ENCODE measurements at places on chromosomes 16 and 17.

GRCh38 chr16:7334801-7335560, 2.3 kb downstream of the RBFOX1 start:
- no peak for DNase-seq

DNA sequence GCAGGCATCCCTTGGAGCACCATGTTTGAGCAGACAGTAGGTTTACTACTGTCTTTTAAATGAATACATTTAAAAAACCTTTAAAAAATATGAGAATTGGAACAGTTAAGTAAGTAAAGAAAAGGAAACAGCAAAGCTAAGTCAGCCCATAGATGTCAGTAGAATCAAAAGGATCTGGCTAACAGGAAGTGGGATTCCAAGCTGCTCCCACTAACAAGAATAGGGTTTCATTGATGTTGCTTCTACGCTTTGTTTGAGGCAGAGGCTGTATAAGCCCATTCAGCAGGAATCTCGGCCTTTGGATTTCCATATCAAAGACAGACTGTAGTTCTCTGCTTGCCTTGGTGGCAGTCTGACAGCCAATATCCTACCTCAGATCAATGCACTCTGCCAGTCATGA, 122.9 kb upstream of the ELAC2 start:
- peak; percentile 67 for DNase-seq

GRCh38 chr17:40963838-40964237, 2.9 kb downstream of the KRT39 start:
- DNase-seq = no peak

GRCh38 chr16:68492543-68493411, 44.5 kb upstream of the SMPD3 start:
- no peak for DNase-seq

GRCh38 chr16:73840728-73841127, 455.9 kb upstream of the PSMD7 start:
- DNase-seq = no peak

DNA sequence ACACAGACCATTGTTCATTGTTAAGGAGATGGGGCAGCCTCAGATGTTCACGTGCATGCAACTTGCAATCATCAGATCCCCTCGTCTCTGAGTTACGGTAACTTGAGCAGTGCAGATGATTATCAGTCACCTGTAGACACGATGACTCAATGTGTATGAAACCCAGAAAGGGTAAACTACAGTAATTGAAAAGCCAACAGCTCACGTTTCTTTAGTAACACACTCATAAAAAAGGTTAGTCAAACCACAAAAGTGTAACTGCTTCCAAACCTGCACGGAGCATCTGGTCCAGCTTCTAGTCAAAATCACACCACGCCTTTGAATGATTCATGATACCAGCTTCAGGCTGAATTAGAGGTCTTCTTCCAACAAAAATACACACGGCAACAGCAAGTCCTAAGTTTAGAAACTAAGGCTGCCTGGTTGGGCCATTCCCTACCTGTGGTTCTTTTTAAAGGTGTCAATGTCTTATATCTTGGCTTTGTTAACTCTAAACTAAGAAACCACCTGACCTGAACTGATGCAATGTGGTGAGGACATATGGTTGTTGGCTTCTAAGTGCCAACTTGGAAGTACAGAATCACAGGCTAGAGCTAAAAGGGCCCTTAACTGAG, 32.3 kb downstream of the GRB7 start:
- peak; percentile 33 for DNase-seq

DNA sequence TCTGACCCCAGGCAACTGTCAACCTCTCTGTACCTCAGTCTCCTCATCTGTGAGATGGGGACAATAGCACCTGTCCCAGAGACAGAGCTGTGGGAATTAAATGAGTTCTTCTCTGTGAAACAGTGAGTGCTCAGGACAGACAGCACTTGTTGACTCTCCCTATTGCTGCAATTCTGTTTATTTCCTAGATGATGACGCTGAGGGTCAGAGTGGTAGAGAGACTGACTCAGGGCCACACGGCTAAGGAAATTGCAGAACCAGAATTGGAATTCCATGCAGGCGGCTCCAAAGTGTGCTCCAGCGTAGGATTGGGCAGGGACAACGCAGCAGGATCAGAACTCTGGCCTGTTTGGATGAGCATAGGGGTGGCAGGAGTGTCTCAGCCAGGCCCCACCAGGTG, 302.2 kb downstream of the C16orf95 start:
- no peak for DNase-seq

GRCh38 chr17:76137001-76137350, 4.1 kb downstream of the FOXJ1 start:
- no peak for DNase-seq

GRCh38 chr17:65182233-65182632, 45.1 kb downstream of the RGS9 start:
- no peak for DNase-seq

- DNase-seq = no peak
Observed at GRCh38 chr16:51159865-51160264, 8.8 kb upstream of the SALL1 start.

DNA sequence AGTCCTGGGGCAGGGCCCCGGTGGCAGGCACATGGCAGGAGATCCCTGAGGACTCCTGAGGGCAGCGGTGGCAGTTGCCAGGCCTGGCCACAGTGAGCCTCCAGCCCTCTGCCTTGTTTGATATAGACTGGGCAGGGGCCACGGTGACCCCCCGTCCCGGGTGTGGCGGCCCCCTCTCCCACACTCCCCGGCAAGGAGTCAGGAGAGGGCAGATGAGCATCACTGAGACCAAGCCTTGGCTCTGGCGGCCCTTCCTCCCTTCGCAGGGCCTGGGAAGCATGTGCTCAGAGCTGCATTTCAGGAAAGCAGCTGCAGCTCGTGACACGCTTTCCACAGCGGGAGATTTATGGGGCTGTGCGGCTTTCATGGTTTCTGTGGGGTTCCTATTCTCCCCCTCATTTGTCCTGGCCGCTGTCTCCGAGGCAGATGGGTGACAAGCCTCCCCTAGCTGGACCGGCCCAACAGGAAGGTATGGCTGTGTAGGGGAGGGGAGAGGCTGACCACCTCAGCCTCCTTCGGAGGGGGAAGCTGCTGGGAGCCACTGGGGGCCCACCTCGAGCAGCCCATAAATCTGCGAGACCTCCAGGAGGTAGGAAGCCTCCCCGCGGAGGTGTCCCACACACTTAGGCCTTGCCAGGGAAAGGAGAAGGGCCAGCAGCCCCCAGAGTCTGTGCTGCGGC, 211.4 kb downstream of the NTN1 start:
- DNase-seq = peak; percentile 88

- no peak for DNase-seq
Observed at GRCh38 chr17:76683011-76683755, 27.6 kb downstream of the MXRA7 start.

DNA sequence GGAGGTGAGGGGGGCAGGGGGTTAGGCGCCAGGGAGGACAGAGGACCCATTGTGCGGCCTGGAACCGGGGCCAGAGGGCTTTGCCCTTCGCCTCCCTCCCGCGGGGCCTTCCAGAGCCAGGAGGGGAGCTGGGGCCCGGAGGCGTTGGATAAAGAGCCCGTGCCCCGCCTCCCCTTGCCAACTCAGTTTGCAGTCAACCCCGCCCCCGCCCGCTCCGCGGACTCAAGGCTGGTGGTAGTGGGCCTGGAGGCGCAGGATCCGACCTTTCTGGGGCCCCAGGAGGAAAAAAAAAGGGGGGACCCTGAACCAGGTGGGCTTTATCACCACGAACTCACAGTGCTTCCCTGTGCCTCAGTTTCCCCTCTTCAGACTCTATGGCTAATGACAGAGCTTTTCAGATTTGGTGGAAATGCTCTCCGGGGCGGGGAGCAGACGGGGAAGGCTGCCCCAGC, 2.0 kb upstream of the SPHK1 start:
- peak; percentile 72 for DNase-seq

DNA sequence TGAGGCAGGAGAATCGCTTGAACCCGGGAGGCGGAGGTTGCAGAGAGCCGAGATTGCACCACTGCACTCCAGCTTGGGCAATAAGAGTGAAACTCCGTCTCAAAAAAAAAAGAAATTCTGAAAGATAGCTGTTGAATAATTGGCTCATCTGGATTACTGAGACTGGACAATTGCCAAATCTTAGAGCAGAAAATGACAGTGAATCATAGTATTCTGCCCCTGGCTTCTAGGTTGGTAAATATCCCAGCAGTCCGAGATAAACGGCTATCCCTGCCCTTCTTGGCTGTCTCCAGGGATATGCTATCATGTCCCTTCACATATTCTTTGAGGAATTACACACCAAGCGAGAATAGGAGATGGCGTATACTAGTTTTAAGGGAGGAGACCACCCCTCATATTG, 35.5 kb upstream of the METTL16 start:
- no peak for DNase-seq

GRCh38 chr16:85253084-85253941, 141.0 kb upstream of the CIBAR2 start:
- peak; percentile 24 for DNase-seq

DNA sequence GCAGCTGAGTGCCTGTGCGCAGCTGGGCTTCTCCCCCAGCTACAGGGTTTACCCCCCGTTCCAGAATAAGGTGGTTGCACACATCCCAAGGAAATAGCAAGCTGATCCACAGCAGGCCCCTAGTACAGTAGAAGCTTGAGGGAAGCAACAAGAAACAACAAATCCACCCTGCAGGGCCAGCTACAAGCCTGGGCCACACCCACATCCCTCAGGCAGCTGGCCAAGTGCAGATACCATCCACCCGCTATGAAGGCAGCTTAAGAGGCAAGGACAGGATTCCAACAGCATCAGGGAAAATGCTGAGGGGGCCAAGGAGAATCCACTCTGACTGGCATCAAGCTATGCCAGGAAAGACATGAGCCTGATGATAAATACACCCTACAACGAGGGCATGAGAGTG, 66.9 kb upstream of the RCVRN start:
- peak; percentile 68 for DNase-seq

DNA sequence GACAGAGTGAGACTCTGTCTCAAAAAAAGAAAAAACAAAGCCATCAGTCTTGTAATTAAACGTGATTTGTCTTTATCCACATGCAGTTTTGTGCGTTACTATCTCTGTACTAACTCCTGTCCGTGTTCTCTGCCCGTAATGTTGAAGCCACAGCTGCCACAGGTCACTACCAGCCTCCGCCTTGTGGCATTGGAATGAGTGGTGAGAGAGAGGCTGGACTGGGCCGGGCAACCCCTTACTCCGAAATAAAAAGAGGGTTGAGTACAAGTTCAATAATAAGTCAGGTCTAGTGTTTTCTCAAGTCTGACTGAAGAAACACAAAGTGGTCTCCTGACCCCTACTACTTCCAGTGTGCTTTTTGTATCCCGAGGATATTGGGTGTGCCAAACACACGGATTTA, 5.4 kb downstream of the DNAJA3 start:
- DNase-seq = no peak

All from fibroblast of skin of abdomen (primary cell).